ENCODE measurements at places on chromosomes 1 and 21.
A peak's percentile ranks its signal among the peaks of the same experiment; 100 is the strongest.

DNA sequence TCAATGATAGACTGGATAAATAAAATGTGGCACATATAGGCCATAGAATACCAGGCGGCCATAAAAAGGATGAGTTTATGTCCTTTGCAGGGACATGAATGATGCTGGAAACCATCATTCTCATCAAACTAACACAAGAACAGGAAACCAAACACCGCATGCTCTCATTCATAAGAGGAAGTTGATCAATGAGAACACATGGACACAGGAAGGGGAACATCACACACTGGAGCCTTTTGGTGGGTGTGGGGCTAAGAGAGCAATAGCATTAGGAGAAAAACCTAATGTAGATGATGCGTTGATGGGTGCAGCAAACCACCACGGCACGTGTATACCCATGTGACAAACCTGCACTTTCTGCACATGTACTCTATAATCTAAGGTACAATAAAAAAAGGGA is 883.4 kb upstream of the PRMT6 start:
- DNase-seq: no peak

- DNase-seq: no peak
Observed at GRCh38 chr1:108813326-108813725, 43.6 kb downstream of the AKNAD1 start.

DNA sequence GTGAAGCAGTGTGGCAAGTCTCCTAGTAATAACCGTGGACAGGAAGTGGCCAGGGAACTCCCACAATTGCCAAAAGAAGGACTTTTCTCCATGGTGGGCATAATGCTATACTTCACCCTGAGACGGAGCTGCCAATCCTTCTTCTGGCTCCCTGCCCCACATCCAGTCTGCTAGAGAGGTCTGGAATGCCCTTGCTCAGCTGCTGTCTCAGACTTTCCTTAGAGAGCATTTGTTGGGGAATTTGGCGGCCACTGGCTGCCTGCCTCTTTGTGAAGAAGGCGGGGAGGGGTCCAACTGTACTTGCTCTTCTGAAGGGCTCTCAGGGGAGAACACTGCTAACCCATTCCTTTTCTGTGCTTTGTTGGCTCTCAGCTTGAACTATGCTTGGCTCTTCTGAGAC is 123.7 kb upstream of the EDN2 start:
- DNase-seq: no peak

- DNase-seq: no peak
Observed at GRCh38 chr1:23452011-23452411, 27.5 kb upstream of the TCEA3 start.

GRCh38 chr1:40593449-40594186 is 62.2 kb downstream of the ZNF684 start:
- no peak for DNase-seq

GRCh38 chr1:196650403-196650802 is 1.4 kb upstream of the CFH start:
- DNase-seq: no peak

DNA sequence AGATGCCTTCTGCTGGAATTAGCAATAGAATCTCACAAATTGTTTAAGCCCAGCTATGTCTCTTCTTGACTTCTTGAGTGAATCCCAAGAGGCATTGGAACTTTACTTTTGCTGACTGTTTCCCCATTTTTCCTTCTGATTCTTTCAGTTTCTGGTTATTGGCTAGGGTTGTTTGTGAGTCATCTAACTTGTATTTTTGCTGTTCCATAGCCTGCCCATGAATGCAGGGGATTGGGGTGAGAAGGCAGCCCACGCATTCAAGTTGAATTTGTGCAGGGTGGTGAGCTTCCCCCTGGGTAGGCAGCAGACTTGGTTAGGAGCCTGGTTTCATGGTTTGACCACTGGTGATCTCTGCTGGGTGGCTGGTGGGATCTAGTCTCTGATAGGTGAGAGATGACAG is 10.4 kb upstream of the KLF17 start:
- no peak for DNase-seq

DNA sequence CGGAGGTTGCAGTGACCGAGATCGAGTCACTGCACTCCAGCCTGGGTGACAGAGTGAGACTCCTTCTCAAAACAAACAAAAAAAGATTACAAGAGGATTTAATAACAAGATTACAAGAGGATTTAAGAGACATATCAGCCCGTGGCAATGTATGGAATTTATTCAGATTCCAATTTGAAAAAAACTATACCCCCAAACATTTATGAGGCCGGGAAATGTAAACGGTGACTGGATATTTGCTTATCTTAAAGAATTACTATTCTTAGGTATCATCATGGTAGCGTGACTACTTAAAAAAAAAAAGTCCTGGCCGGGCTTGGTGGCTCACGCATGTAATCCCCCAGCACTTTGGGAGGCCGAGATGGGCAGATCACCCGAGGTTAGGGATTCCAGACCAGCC is 21.2 kb upstream of the ELK4 start:
- no peak for DNase-seq

DNA sequence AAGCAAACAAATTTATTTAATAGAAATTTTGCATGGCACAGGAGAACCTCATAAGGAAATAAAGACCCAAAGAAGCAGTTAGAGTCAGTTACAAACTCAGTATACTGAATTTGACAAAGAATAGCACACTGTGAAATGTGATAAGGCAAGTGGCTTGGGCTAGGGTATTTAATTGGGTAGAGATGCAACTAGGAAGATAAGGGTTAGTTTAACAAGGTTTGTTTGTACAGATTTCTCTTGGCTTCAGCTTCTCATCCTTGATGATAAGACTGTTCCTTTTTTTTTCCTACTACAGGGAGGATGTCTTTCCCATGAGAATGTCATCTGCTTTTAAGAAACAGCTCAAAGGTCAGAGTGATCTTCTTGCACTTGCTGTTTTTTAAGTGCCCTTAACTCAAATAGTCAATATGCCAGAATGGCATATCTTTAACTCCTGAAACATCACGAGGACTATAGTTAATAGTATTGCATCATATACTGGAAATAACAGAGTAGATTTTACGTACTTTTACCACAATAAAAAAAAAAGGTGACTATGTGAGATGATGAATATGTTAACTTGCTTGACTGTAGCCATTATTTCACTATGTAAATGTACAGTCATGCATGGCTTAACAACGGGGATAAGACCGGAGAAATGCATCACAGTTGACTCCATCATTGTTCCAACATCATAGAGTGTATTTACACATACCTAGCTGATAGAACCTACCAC is 9.2 kb upstream of the TRAF3IP3 start:
- no peak for DNase-seq

DNA sequence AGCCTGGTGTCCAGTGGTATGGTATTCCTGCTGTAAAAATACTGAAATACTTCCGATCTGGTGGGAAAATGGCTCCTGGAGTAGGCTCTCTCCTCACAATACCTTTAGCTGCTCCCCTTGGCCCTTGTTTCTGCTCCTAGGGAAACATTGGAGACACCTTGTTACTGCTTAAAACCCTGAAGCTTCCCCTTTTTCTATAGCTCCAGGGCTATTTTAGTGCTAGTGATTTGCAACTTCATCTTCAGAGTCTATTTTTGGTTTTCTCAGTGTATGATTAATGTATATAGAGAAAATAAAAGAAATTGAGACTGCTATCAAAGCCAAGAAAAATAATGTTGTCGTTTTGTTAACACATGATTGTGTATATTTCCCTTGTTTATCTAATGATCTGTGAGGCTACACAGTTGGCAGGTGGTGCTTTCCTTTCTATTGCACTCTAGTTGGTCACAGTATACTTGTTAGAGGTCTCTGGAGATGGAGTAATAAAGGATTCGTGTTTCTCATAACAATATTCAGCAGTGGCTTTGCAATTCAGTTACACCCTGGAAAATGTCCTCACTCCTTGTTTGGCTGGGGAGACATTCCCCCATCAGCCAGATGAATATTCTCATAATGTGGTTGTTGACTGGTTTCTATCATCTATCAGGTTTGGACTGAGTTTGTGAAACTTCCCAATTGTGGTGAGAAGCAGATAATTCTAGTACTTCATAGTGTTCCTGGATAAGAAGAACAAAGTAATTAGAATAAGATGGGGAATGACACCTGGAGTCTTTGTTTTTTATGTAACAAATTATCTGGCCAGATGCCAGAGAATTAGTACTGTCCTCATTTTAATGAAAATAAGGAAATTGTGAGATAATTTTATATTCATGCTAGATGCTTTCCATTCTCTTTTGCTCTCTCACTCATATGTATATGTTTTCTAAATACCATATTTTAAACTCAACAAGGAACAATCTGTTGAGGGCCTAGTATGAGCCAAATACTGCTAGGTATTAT is 44.8 kb upstream of the CACYBP start:
- DNase-seq: peak; percentile 85

- DNase-seq: no peak
Observed at GRCh38 chr1:186819563-186819962, 9.2 kb upstream of the PLA2G4A start.

- DNase-seq: no peak
Observed at GRCh38 chr1:20640183-20640597, 6.9 kb downstream of the PINK1 start.

GRCh38 chr1:77279929-77280328 is 1.9 kb upstream of the AK5 start:
- no peak for DNase-seq

GRCh38 chr1:116386042-116386441 is 13.0 kb downstream of the ATP1A1 start:
- no peak for DNase-seq

DNA sequence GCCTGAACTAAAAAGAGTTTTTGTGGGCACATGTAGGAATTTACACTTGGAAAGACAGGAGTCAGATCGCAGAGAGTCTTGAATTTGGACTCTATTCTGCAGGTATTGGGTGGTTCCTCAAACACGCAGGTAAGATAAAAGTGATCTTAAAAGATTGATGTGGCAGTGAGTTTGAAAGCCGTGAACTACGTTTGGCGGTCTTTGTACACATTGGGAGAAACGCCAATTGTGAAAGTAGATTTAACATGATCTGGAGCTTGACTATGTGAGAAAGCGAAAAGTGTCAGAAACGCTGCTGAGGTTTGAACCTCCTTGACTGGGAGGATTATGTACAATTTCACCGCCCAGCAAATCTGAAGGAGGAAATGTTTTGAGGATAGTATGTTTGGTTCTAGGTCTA is 1.5 kb upstream of the PPP2R5A start:
- no peak for DNase-seq

GRCh38 chr1:22163137-22163536 is 20.2 kb upstream of the WNT4 start:
- no peak for DNase-seq

GRCh38 chr1:76073481-76073880 is 1.1 kb upstream of the ST6GALNAC3 start:
- no peak for DNase-seq

- no peak for DNase-seq
Observed at GRCh38 chr1:235417086-235417697, 50.0 kb downstream of the TBCE start.

DNA sequence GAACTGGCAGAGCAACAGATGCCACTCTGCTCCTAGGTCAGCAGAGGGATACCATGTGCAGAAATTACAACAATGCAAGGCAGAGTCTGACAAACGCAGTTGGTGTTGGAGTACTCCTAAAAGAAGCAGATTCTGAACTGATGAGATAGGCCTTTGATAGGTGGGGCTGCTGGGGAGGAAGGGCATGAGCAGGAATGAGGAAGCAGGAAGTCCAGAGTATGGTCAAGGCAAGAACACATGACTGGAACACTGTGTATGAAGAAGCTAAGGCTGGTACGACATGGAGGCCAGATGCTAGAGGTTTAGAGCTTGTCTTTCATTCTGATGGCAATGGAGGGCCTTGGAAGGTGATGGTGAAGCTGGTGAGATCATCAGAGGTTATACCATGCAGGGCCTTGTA is 11.5 kb upstream of the THRAP3 start:
- DNase-seq: no peak

GRCh38 chr1:200731654-200732332 is 6.9 kb upstream of the CAMSAP2 start:
- no peak for DNase-seq
